ENCODE measurements at places on chromosomes 1 and 21. TPM values are rescaled to one million over a fixed set of nuclear protein-coding genes. Genes with fewer than 3 reads are reported as not detected.

The LAD1 gene
- total RNA-seq = not detected

The ATXN7L2 gene
- total RNA-seq = 11.8 TPM

The KRTAP7-1 gene
- not detected for total RNA-seq

The OR2M2 gene
- not detected for total RNA-seq

The NHLH2 gene
- not detected for total RNA-seq

The UBL4B gene
- not detected for total RNA-seq

The DIP2A gene
- total RNA-seq = 118 TPM

The ATAD3C gene
- 1.3 TPM for total RNA-seq

The NIT1 gene
- total RNA-seq = 49.6 TPM

The INAVA gene
- 0.51 TPM for total RNA-seq

The LCE1D gene
- not detected for total RNA-seq

The ETV3L gene
- total RNA-seq = not detected

The TBX19 gene
- total RNA-seq = 4.5 TPM

The SPATC1L gene
- total RNA-seq = 13.6 TPM

The NGF gene
- total RNA-seq = not detected

The CD1B gene
- total RNA-seq = not detected

The TDRKH gene
- total RNA-seq = 23.1 TPM

The ELF3 gene
- total RNA-seq = 2.1 TPM

The YOD1 gene
- 7.0 TPM for total RNA-seq

The TFAP2E gene
- total RNA-seq = 4.2 TPM

The NTMT2 gene
- total RNA-seq = not detected

The NAXE gene
- 25.6 TPM for total RNA-seq

The MTF1 gene
- total RNA-seq = 27.2 TPM

The OR6K3 gene
- 0.29 TPM for total RNA-seq

The COL16A1 gene
- not detected for total RNA-seq

The CDA gene
- not detected for total RNA-seq

The BEND5 gene
- total RNA-seq = 8.7 TPM

The TTLL10 gene
- not detected for total RNA-seq

The TCHH gene
- not detected for total RNA-seq

The LAMB3 gene
- 5.7 TPM for total RNA-seq

The LGR6 gene
- total RNA-seq = 5.8 TPM

The CATSPERE gene
- total RNA-seq = 1.7 TPM

The PTAFR gene
- total RNA-seq = 0.31 TPM

The LCE1E gene
- total RNA-seq = not detected

The MNDA gene
- 1.6 TPM for total RNA-seq

The ALX3 gene
- total RNA-seq = not detected

The SPRR2G gene
- total RNA-seq = not detected

The INKA2 gene
- total RNA-seq = not detected

The JAM2 gene
- total RNA-seq = not detected

The CR2 gene
- 13.1 TPM for total RNA-seq

The CELA3B gene
- total RNA-seq = not detected

The PLA2G5 gene
- total RNA-seq = not detected

The DCST2 gene
- 2.4 TPM for total RNA-seq

The C4BPB gene
- 1.3 TPM for total RNA-seq

The ILDR2 gene
- total RNA-seq = 10.0 TPM

The RUNX3 gene
- 135 TPM for total RNA-seq

The MPZ gene
- 2.3 TPM for total RNA-seq

The SHCBP1L gene
- total RNA-seq = not detected

The FAM3B gene
- not detected for total RNA-seq

The LRRN2 gene
- not detected for total RNA-seq

The IL23R gene
- total RNA-seq = 0.17 TPM

The SLC25A34 gene
- 4.6 TPM for total RNA-seq

The S100A9 gene
- total RNA-seq = 9.4 TPM

The FAF1 gene
- 48.5 TPM for total RNA-seq

The PATJ gene
- total RNA-seq = 33.3 TPM

All from naive thymus-derived CD4-positive, alpha-beta T cell (primary cell).